ENCODE measurements at places on chromosomes 4 and X.

DNA sequence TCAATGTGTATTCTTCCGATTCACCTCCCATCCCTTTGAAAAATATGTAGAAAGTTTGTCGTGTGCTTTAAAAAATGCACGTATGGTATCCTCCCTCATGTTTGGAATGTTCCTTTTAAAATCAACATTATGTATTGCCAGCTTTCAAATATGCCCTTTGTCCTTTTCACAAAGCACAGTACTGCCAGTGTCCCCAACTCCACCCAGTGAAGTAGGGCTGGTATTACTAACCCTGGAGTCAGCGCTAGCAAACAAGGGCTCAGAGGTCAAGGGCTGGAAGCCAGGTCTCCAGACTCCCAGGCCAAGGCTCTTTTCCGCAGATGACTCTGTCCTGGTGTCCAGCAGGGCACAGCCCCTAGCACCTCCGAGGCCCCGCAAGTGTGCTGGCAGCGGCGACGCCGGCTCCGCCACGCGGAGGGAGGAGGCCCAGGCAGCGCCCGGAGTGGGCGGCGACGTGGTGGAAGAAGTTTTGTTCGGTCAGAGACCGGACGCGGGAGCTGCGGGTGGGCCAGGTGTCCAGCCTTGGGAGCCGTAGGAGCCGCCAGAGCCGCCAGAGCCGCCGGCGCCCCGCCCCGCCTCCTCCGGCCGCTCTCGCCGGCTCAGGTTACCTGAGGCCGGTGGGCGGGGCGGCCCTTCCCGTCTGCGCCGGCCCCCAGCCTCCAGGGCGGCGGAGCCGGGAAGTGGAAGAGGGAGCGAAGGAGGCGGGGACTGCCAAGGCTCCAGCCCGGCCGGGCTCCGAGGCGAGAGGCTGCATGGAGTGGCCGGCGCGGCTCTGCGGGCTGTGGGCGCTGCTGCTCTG lies at the start of gene IL13RA1:
Gene IL13RA1, plus strand, starts transcription at position 720 of the 799 bp plus-strand sequence. Its CDS starts 33 bp downstream, at position 753.
- no peak for DNase-seq

- DNase-seq, result no peak
These were observed 61.2 kb upstream of the STX18 start for GRCh38 chr4:4603067-4603466.

DNA sequence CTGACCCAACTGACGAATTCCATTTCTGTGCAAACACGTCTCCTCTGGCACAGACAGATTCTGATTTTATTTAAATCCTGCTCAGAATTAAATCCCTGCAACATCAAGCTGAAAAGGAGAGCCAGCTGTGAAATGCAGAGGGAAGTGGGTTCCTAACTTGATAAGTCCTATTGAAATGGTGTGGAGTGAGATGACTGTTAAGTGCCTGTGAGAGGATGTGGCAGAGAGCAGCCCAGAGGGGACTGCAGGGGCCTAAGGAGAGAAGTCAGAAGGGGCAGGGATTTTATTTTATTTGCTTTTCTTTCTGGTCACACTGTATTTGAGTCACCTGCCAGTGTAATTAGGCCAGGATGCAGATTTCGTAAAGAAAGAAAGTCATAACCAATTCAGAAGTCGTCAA lies 277.4 kb downstream of the NKX6-1 start:
- DNase-seq, result no peak

- DNase-seq, result peak; percentile 3
These were observed 50.5 kb downstream of the RHOH start for GRCh38 chr4:40247350-40247749.

DNA sequence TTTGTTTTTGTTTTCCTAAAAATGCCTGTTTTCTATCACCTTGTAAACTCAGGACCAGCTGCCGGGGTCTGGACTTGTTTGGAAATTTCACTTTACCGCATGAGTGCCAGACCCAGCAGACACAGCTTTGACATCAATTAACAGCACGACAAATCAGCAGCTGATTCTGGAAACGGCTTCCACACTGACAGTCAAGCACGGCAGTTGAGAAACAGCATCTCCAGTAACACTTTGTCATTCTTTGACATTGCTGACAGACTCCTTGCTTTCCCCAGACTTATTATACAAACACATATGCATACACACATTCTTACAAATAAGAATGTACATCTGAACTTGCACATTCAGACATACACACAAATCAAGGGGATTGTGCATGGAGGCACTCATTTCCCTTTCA lies 1017.6 kb upstream of the HS3ST1 start:
- no peak for DNase-seq

- no peak for DNase-seq
These were observed 155.5 kb upstream of the PSAPL1 start for GRCh38 chr4:7590189-7590588.

- DNase-seq, result no peak
These were observed 110.9 kb downstream of the FBXW7 start for GRCh38 chr4:152424977-152425376.

DNA sequence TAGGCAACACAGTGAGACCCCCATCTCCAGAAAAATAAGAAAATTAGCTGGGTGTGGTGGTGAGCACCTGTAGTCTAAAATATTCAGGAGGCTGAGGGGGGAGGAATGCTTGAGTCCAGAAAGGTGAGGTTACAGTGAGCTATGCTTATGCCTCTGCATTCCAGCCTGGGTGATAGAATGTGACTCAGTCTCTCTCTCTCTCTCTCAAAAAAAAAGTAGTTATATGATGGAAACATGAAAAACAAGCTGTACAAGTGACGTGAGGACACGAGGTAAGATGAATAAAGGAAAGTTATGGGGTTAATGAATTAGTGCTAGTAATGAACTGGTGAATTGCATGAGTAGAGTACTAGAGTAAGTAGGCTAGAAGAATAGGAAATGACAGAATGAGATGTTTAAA lies 21.8 kb upstream of the CAMK2D start:
- DNase-seq, result no peak

GRCh38 chr4:110905367-110905766 lies 282.5 kb upstream of the PITX2 start:
- no peak for DNase-seq

GRCh38 chr4:66849596-66849995 lies 695.7 kb downstream of the CENPC start:
- DNase-seq, result no peak

DNA sequence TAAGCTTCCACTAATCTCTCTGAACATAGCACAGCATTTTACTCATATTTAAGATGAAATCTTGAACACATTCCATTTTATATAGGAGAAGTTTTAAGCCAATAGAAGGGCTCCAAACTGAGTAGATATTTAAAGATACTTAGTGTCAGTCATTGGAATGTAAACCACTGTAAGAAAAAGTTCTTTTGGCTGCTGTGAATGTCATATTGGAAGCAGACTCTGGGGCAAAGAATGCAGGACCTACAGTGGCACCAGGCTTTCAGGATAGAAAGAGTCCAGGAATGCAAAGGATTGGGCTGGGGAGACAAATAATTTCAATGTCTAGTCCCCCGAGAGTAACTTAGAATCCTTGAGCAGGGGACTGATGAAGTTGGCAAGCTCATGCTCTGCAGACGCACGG lies 1047.7 kb downstream of the STIM2 start:
- DNase-seq, result no peak

GRCh38 chrX:24563291-24564010 lies 83.7 kb downstream of the PCYT1B start:
- DNase-seq, result no peak

DNA sequence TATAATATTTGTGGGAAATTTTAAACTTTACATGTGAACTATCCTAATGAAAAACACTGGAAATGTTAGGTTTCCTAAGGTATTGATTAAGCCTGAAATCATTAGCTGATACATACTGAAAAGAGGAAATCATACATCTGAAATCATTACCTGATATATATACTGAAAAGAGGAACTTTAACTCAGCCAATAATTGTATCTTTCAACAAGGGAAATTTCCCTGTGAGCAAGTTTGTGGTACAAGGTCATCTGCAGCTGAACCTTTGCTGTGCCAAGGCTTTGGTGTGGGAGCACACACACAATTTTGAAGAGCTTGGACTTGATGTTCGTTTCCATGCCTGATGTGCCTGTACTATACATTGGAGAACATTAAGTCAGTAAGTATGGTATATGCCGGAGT lies 131.9 kb upstream of the USP9X start:
- no peak for DNase-seq

DNA sequence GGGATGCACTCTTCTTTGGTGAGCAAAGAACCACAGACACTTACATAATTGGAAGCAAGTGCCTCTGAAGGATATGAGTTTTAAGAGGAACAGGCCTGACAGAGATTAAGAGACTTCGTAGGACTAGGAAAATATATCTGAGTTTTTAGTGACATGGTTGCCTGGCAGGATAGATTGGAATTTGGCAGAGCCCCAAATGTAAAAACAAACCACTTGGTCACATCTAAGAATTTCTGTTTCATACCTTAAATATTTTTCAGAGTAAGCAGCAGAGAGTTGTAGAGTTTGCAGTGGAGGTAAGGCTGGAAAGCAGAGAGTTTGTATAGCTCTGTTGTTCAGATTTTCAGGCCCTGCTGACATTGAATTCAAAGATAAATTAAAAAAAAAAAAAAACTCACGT lies 150.1 kb upstream of the MAGEB2 start:
- DNase-seq, result no peak

DNA sequence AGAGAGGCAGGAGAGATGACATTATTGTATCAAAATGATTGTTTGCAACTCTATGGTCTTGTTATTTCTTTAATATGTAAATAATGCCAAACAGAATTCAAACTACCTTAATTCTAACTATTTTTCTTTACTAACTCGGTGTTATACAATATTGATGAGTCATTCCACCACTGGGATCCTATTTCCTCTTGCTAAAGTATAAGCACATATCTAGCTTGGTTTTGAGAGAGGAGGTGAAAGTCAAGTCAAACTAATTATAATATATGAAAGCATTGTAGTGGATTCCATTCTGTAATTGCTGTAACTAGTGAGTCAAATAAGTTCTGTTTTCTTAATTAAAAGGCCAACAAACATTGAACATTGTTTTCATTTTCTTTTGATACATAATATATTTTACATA lies 837.6 kb downstream of the PDHA2 start:
- DNase-seq, result no peak

DNA sequence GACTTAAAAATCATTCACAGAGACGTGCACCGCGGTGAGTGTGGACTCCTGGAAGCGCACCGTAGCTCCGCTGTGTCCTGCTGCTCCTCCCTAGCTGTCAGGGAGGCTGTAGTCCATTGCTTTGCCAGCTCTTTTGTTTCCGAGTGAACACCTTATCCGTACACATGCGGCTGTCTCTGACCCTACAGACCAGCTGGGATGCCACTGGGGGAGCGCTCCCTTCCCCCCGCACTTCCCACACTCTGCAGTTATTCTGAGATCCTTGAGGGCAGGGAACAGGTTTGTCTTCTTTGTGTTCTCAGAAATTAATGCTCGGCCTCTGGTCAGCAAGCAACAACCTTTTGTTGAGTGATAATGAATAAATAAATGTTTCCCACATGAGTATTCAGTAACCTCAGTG lies 33.7 kb upstream of the MSANTD1 start:
- DNase-seq, result no peak

GRCh38 chr4:32645653-32646052 lies 1925.5 kb downstream of the PCDH7 start:
- DNase-seq, result no peak

- no peak for DNase-seq
These were observed 86.6 kb downstream of the DDIT4L start for GRCh38 chr4:100103671-100104070.

- no peak for DNase-seq
These were observed 3.2 kb upstream of the KLF3 start for GRCh38 chr4:38660838-38661237.

DNA sequence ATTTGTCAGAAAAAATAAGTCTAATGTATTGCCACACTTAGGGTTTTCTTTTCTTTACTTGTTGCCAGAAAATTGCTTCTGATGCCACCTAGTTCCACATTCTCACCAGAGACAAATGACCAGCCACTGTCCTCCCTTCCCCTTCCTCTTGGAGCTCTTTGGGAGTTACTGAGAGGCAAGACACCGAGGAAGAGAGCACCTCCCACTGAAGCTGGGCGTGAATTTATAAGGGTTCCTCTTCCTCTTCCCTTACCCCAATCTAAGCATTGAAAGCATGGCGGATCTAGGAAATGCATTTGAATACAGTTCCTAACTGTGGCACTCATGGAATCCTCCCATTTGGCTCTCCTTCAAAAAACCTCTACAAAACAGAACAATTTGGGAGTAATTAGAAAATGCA lies 30.0 kb downstream of the ANXA3 start:
- no peak for DNase-seq

GRCh38 chr4:78673337-78673736 lies 102.8 kb upstream of the BMP2K start:
- DNase-seq, result no peak

- DNase-seq, result no peak
These were observed 1.1 kb upstream of the IRF2 start for GRCh38 chr4:184475498-184475897.

DNA sequence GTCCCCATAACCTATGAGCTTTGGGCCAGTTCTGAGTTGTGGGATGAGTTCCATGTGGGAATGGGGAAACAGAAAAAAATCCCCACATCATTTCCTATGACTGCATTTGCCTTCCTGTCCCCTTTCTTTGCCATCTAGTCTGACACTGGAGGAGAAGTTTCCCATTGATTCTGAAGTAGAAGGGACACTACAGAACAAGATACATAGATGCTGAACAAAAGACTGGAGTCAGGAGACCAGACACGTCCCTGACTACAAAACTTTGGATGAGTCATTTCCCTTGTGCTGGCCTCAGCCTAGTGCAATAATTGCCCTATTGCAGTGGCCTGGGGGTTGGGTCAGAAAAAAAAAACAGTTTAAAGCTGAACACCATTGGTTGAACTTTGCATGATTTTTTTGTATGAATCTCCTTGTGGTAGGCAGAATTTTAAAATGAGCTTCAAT lies 22.1 kb downstream of the BEX3 start:
- DNase-seq, result no peak

DNA sequence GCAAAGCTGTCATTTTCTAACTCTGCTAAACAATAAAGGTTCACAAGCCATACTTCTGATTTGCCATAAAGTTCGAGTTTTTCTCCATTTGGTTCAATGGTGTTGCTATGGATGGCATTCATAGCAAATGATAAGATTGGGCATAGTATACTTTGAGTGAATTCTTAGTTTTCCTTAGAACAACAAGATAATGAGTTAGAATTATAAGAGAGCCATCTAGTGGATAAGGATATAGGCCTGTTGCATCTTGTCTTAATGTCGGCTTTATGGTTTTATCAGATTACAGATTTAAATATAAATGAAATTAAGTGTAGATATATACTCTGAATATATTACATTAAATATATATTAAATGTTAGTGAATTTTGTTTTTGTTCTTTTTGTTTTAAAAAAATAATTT lies 644.6 kb downstream of the IL1RAPL1 start:
- no peak for DNase-seq

- DNase-seq, result no peak
These were observed 511.3 kb upstream of the PCDH7 start for GRCh38 chr4:30208731-30209435.
